Memory B cell (primary cell): ENCODE measurements at places on chromosomes 6 and 20.

- H3K4me1 ChIP-seq = peaks cover 5% of the 10 kb centered on the region
- H3K27me3 ChIP-seq = peaks cover under 1% of the 10 kb centered on the region
- no peak for DNase-seq
- no peaks in the 10 kb centered on the region for H3K36me3 ChIP-seq
- H3K27ac ChIP-seq = no peak overlapping the region
Measured at GRCh38 chr6:112311950-112312547, 35.1 kb upstream of the RFPL4B start.

DNA sequence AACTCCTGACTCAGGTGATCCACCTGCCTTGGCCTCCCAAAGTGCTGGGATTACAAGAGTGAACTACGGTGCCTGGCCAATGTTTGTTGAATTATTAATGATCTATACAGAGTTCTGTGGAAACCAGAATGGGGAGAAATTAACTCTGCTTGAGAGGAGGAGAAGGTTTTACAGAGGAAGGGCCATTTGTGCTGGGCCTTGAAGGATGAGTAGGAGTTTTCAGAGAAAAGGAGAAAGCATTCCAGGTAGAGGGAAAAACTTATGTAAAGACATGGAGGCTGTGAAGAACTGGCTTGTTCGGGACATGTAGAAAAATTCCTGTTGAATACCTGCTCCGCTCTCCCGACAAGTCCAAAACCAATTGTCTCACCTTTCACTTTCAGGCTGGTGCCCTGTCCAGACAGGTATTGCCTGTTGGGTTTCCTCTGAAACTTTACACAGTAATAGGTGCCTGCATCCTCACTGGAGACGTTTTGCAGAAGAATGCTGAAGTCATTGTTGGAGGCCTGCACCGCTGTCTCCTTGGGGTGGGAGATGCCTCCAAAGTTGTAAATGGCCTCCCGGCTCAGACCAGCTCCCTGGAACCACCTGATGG, 11.3 kb upstream of the NSFL1C start:
- H3K27ac ChIP-seq = no peak overlapping the region
- no peak overlapping the region for H3K4me3 ChIP-seq
- H3K4me1 ChIP-seq = peaks cover 8% of the 10 kb centered on the region

DNA sequence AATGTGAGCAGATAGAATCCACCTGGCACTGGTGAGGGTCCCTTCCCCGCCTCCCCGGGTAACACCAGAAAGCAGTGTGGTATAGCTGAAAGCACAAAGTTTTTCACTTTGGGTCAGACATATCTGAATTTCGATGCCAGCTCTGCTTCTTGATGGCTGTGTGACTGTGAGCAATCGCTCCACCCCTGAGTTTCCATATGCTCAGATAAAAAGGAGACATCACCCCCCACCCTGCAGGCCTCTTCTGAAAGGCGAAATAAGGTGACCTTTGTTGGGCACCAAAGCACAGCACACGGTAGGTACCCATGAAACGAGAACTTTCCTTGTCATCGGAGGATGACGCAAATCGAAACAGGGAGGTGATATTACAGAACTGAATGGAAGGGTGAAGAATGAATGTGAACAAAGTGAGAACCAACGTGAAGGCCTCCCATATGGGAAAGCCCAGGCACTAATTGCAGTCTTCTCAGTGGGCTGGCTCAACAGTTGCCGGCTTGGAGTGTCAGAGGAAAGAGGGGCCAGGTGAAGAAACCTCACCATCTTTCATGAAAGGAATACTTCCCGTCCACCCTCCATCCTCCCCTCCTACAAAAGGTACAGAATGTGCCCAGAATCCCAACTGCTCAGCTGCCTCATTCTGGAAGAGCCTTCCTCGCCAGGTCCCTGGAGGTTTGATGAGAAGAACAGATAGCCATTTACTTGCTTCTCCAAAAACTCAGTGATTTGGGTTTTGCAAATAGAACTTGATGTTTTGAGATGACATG, 61.8 kb downstream of the NFATC2 start:
- H3K4me3 ChIP-seq = peak overlapping the region; percentile 38
- peaks cover 39% of the 10 kb centered on the region for H3K4me1 ChIP-seq
- DNase-seq = peak; percentile 18
- H3K27ac ChIP-seq = peak overlapping the region; percentile 21
- H3K36me3 ChIP-seq = peaks cover 30% of the 10 kb centered on the region

DNA sequence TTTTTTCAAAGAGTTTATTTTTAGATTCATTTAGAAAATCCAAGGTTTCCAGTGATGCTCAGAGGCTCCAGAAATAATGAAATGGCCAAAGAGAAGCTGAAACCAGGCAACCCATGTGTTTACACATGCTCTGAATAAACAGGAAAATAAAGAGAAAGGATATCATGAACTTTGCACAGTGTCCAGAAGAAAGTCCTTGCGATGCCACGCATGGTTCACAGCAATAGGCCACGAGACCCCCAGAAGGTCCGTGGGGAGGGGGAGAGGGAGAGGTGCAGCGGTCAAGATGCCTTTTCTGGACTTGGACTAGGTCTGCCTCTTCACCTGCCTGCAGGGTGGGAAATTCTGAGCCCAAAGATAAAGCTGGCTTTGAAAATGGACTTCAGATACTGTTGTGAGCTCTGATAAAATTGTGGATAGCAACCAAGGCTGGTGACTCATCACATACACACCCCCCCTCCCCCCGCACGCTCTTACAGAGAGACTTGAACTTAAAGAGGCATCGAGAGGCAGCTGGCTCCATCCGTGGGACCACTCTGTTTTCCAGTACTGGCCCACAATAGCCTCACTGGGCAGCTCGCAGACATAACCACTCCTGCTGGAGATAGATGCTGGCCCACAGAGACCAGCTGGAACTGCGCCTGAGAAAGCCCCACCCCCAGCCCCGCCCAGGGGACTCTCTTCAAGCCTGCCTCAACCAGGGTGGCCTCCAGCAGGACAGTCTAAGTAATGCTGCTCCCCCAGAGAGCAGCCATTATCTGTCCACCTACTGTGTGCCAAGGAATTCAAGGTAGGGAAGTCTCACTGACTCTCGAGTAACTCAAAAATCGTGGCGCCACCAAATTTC, 21.2 kb upstream of the NFATC2 start:
- peaks cover 15% of the 10 kb centered on the region for H3K4me1 ChIP-seq
- no peak for DNase-seq
- peaks cover 34% of the 10 kb centered on the region for H3K27me3 ChIP-seq
- peaks cover 2% of the 10 kb centered on the region for H3K36me3 ChIP-seq

DNA sequence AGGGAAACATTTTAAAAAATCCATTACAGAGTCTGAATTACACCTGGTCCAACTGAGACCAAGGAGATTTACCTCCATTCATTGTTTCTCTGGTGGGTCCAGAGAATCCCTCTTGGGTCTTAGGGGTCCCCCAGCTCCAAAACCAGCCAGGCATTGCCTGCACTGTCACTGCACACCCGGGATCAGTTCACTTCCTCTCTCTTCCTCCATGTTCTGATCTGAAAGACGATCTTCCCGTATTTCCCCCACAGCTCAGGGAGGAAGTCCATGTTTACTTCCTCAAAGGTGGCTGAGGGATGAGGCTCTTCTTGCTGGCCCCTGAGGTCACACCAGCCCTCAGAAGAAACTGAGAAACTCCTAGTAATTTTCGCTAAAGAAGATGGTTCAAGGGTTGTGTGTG, 159.7 kb downstream of the BMP7 start:
- H3K27ac ChIP-seq = no peak overlapping the region
- H3K36me3 ChIP-seq = no peaks in the 10 kb centered on the region
- DNase-seq = no peak

- peaks cover 14% of the 10 kb centered on the region for H3K4me1 ChIP-seq
- peaks cover 3% of the 10 kb centered on the region for H3K36me3 ChIP-seq
- no peak overlapping the region for H3K27ac ChIP-seq
- no peak for DNase-seq
- H3K4me3 ChIP-seq = no peak overlapping the region
- H3K27me3 ChIP-seq = no peaks in the 10 kb centered on the region
Measured at GRCh38 chr6:127343809-127344659, 625 bp upstream of the ECHDC1 start.

DNA sequence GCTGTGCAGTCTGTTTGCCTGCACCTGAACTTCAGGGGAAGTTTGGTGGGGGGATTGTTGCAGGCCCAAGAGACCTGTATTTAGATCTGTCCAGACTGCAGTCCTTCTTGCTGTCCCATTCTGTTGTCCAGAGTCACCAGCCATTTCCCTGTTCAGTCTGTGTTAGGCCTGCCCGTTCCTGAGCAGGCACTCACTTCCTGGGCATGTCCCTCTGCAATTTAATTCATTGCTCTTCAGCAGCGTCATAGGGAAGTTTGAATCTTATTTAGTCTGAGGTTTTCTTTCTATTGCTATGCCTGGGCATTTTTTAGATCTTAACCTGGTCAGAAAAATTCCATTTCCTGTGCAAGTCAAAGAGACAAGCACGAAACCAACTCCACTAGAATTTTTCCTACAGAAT, 190.2 kb downstream of the DTNBP1 start:
- DNase-seq = no peak
- H3K4me3 ChIP-seq = no peak overlapping the region
- no peaks in the 10 kb centered on the region for H3K27me3 ChIP-seq
- H3K4me1 ChIP-seq = peaks cover 13% of the 10 kb centered on the region

DNA sequence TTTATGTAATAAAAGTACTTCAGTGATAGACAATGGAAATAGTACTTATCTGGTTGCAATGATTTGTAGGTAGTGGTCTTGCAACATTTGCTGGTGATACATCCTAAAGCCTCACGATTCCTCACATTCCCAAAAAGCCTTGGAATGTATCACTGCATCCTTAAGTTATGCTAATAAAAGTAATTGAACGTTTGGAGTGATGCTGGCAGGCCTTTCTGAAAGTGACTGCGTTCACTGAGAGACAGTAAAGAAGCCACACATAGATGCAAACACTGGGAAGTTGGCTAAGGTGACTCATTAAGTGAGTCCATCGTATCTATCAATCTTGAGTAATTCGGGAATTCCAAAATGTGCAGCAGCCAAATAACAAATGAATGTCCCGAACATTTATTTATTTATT, 444.1 kb upstream of the SOX4 start:
- no peak for DNase-seq
- H3K4me1 ChIP-seq = peaks cover 2% of the 10 kb centered on the region

DNA sequence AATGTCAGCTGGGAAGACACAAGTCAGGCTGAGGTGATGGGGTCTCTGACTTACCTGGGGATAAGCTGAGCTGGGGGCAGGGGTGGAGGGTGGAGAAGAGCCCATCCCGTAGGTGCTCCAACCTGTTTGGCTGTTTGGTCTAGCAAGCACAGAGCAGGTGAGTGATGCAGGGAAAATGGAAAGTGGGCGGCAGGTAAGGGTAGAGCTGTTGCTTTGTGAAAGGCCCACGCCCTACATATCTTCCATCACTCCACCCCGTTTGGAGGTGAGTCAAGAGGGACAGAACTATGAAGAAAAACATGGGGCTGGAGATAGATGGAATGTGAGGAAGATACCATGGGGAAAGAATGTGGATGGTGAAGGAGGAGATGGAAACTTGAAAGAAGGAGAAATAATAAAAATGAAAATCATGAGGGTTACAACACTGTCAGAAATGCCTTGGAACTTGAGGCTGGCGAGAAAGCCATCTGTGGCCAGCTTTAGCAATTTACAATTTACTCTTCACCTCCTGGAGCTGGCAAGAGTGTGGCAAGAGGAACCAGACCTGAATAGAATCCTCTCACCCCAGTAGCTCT, 1.3 kb downstream of the LY6G6C start:
- no peaks in the 10 kb centered on the region for H3K27me3 ChIP-seq
- H3K27ac ChIP-seq = no peak overlapping the region
- no peak for DNase-seq
- no peak overlapping the region for H3K4me3 ChIP-seq
- H3K4me1 ChIP-seq = peaks cover 5% of the 10 kb centered on the region

DNA sequence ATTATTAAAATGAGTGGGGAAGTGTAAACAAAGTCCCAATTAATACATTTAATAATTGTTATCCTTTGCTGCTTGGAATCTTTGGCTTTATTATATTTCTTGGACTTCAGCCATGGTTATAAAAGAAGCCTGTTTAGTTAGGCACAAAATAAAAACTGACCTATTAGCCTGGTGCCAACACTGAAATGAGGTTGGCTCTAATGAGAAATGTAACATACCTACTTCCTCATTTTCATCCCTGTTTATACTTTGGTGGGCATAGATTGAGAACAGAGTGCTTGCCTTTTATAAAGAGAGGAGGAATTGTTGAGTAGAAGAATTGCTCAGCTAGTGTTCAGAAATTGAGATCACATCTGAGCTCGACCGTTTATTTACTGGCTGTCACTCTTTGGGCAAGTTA, 471.3 kb downstream of the UTRN start:
- peaks cover 26% of the 10 kb centered on the region for H3K36me3 ChIP-seq
- peaks cover 7% of the 10 kb centered on the region for H3K4me1 ChIP-seq
- H3K27me3 ChIP-seq = no peaks in the 10 kb centered on the region
- H3K27ac ChIP-seq = no peak overlapping the region

- DNase-seq = no peak
- H3K27ac ChIP-seq = no peak overlapping the region
- no peaks in the 10 kb centered on the region for H3K27me3 ChIP-seq
Measured at GRCh38 chr6:163491737-163492300, 77.3 kb downstream of the QKI start.

GRCh38 chr6:156912431-156912830, 135.3 kb downstream of the ARID1B start:
- peak overlapping the region; percentile 66 for H3K27ac ChIP-seq
- H3K4me3 ChIP-seq = no peak overlapping the region
- peaks cover 15% of the 10 kb centered on the region for H3K36me3 ChIP-seq
- no peak for DNase-seq
- no peaks in the 10 kb centered on the region for H3K27me3 ChIP-seq
